ENCODE measurements at places on chromosomes 12 and 14.
A peak's percentile ranks its signal among the peaks of the same experiment; 100 is the strongest.

DNA sequence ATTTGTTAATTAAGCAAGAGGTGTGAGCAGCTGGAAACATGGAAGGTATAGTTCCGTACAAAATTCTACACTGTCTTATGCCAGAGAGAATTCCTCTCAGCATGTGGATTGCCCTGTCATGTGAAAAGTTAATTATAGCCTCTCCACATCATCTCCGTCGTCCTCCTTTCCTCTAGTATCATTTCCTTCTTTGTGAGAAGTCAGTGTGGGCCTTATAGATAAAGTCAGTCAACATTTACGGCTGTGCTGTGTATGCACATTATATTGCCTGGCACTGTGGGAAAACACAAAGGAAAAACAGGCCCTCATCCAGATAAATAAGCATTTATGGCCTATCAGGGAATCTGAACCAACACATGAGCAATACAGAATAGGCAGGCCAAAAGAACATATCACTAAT, 236.6 kb downstream of the SEC23A start:
- DNase-seq = no peak

- DNase-seq = peak; percentile 77
These were observed 208.1 kb upstream of the NEDD1 start for GRCh38 chr12:96698965-96699364.

- DNase-seq = no peak
These were observed 82.9 kb upstream of the TRHDE start for GRCh38 chr12:72189266-72189665.

GRCh38 chr12:115934877-115935276, 342.6 kb downstream of the MED13L start:
- no peak for DNase-seq

- peak; percentile 75 for DNase-seq
These were observed 13.9 kb upstream of the MYL2 start for GRCh38 chr12:110934093-110934852.

- no peak for DNase-seq
These were observed 47.3 kb downstream of the PDE6H start for GRCh38 chr12:15020156-15020555.

DNA sequence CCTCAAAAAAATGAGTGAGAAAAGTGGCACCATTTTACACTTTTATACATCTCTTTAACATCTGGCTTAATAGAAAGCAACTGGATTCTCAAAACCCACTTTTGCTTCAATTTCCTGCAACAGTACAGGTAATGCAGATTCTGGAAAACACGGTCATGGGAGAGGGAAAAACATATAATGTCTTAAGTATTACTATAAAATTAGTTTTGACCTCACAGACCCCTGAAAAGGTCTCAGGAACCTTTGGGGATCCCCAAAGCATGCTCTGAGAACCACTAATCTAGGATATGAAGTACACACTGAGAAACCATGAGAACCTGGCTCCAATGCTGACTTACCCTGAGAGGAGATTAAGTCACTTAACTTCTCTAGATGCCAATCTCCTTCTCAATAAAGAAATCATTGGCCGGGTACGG, 64.7 kb downstream of the PPP2R5E start:
- no peak for DNase-seq

DNA sequence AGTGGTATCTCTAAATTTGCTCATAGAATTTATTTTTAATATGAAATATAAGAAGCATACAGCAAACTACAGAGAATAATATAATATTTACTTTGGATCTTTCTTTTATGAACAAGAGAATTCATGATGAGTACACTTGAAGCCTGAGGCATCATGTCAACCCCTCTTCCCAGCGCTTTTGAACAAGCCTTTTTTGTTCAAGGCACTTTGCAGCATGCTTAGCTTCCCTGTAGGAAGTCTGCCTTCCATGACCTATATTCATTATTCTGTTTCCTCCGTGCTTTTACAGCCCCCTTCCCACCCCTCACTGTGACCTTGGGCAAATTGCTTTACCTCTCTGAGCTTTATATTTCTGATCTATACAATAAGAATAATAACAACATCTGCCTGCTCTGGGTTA, 41.6 kb downstream of the SCN8A start:
- DNase-seq = no peak

GRCh38 chr12:131093971-131094830, 140.5 kb downstream of the ADGRD1 start:
- no peak for DNase-seq

DNA sequence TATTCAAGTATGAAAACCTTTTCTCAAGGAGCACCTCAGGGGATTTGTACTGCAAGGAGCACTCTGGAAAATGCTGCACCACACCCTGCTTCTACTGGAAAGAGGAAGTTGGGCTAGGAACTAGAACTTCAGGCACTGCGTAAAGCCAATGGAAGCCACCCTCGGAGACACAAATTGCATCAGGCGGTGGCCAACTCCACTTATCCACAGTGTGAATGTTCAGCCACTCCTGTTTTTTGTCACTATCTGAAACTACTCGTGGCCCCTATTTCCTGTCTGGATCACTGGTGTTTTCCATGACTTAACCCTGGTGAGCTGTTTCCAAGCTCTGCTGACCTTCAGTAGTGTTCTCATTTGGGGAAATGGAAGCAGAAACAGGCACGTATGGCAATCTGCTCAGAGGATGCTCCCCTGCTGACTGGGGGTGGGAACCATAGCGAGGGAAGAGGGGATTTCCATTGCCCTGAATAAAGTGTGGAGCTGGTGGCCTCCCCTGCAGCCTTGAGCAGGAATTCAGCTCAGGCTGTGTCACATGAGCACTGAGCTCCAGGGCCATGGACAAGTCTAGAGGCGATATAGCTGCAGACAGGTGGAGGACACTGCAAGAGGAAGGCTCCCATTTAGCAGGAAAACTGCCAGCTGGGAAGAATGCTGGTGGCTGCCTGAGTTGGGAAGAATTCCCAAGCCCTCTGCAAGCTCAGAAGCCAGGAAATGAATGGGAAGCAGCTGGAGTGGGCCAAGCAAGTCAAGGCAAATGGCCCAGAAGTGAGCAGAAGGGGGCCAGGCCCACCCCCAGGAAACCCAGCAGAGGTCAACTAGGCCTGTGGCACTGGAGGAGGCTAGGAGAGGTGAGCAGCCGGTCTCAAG, 50.5 kb upstream of the RAP1B start:
- DNase-seq = peak; percentile 77

GRCh38 chr14:95286645-95287044, 33.1 kb downstream of the CLMN start:
- no peak for DNase-seq

GRCh38 chr14:91138511-91139359, 24.9 kb downstream of the DGLUCY start:
- DNase-seq = peak; percentile 36

DNA sequence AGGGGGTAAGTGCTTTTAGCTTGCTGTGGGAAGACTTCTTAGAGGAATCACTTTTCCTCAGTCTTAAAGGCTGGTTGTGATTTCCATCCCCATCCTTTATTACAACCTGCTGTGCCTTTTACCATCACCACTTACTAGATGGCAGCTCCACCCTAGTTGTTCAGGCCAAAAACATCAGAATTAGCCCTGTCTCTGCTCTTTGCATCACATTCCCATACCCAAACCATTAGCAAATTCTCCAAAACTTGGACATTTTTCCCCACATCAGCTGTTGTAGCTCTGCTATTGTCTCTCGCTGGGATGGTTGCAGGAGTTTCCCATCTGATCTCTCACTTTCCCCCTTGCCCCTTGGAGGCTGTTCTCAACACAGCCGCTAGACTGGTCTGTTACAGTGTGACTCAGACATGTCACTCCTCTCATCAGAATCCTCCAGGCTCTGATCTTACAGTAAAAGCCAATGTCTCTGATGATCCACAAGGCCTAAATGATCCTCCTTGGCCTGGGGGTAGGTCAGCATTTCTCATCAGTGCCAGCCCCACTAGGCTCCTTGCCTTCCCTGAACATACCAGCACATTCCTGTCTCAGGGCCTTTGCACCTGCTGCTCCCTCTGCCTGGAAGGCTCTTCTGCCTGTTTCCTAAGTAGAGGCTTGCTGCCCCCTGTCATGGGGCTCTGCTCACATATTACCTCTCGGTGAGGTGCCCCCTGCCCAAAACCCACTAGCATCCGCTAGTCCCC, 102.5 kb downstream of the BEGAIN start:
- DNase-seq = no peak

GRCh38 chr12:31899109-31899508, 60.1 kb upstream of the RESF1 start:
- DNase-seq = no peak

DNA sequence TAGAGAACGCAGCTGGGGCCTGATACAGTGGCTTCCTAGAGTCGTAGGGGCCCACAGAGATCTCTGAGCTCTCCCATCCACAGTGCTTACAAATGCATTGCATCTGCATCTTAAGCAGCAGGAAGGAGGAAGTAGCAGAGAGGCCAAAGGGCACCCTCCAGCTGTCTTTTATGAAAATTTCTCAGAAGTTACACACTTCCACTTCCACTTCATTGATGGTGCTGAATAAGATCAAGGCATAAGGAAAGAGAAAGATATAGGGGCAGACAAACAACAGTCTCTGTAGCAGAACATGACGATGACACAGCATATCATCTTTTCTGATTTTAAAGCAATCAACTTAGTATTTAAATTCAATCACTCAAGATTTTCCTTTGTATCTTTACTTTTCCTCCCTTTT, 51.6 kb upstream of the ABCC9 start:
- no peak for DNase-seq

GRCh38 chr14:37618498-37619028, 23.1 kb downstream of the TTC6 start:
- no peak for DNase-seq

GRCh38 chr12:6163416-6164060, 36.7 kb upstream of the CD9 start:
- DNase-seq = no peak

- no peak for DNase-seq
These were observed 249.9 kb upstream of the RGS6 start for GRCh38 chr14:71682337-71682736.

GRCh38 chr12:51889216-51890132, 1.6 kb downstream of the ANKRD33 start:
- no peak for DNase-seq

- no peak for DNase-seq
These were observed 16.1 kb downstream of the CLSTN3 start for GRCh38 chr12:7146228-7146627.

GRCh38 chr14:85686908-85687307, 157.0 kb downstream of the FLRT2 start:
- DNase-seq = no peak

DNA sequence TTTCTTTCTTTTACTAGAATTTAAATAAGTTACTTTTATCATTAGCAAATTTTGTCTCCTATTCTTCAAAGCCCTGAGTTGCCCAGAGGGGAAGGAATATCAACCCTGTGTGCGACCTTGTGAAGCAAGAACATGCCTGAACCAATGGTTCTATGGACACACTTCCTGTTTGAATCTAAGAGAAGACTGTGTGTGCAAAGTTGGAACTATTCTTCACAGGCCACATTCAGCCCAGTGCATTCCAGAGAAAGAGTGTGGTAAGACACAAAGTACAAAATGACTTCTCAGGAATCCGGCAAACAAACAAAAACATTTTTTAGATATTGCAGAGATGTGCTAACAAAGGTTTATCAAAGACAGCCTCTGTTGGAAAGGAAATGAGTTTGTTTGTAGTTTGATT, 90.8 kb upstream of the PTPRQ start:
- DNase-seq = no peak

DNA sequence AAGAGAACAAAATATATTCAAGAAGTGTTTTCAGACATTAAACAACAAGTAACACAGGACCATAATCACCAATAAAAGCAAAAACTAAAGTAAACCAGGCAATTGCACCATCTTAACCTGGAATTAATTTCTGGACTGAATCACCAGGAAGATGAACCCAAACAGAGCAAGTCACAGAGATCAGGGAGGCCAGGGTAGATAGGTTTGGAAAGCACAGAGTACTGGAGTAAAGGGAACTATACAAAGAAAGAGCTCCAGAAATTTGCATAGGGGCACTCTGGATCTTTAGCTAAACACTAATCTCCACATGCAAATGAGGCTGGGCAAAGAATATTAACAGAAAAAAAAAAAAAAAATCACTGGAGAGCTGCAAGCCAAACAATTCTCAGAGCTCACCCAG, 84.7 kb downstream of the NUAK1 start:
- DNase-seq = no peak

DNA sequence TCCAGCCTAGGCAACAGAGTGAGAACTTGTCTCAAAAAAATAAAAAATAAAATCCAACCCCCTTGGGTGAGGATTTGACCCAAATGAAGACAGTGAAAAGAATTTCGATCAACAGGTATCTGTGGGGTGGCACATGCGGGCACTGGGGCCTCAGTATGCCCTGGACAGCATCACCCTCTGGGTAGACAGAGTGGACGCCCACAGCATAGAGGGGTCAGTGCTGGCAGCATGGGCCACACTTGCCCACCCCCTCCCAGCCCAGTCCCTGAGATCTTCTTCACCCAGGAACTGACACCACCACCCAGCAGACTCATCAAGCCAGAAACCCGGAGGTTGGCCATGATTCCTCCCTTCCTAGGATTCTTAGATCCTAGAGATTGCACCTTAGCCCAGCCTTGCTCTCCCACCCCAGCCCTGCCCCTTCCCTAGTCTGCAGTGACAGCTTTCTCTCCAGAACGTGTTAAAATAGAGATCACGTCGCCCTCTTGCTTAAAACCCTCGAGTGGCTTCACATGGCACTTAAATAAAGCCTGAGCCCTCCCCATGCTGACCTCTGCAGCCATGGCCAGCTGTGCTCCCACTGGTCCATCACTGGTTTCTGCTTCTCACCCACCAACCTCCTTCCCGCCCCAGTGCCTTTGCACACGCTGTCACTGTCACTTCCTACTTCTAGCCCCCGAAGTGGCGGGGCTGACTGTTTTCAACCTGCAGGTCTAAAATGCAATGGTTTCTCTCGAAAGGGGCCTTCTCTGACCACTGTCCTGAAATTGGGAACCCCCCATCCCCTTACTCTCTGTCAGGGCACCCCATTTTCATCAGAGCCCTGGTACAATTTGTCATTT, 26.2 kb upstream of the DYNC1H1 start:
- DNase-seq = no peak

DNA sequence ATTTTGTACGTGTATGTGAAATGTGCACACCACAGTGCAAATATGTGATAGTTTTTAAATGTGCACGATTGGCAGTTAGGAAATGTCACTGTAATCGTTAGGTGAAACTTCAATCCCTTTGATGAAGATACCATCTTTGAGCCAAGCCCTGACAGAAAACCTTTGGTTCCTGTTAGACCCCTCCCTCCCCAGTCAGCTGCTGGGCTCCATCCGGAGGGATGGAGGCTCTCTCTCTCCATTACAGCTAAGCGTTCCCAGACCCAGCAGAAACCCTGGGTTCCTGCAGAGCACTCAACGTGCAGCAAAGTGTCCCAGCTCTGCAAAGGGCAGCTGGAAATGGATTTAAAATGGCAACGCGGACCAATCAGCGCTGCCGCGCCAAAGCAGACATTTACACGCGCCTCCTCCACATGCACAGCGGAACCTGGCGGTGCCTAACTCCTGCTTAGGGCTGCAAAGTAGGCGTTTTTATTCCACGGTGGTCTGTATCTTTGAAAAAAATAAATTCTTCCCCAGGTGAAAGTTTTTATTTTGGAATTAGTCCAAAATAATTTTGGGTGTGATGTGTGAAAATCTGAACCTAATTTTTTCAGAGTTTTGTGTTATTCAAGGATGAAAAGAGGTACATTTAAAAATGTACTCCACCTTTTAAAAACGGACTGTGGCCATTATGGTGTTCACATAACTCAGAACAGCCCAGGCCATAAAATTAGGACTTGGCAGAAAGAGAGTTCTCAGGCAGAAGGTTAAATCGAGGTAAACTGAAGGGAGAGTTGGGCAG, 1.4 kb upstream of the HMGA2 start:
- DNase-seq = peak; percentile 84

GRCh38 chr12:66388517-66388916, 86.2 kb downstream of the HELB start:
- DNase-seq = no peak

All from kidney tubule cell (primary cell).